ENCODE measurements at places on chromosomes 4 and X.

DNA sequence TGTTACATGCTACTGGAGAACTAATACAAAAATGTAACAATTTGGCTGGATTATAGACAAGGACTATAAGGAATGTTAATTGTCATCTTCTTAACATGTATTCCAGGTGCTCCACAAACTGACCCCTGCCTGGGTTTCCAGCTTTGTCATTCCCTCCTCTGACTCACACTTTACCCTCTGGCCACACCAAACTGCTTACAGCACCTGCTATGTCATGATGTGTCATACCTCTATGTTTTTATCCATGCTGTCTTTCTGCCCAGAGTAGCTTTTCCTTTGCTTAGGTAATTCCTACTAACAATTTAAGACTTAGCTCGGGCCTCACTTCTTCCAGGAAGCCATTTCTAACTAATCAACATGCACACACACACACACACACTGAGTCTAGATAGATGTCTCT lies 14.0 kb upstream of the SHROOM4 start:
- DNase-seq: no peak

DNA sequence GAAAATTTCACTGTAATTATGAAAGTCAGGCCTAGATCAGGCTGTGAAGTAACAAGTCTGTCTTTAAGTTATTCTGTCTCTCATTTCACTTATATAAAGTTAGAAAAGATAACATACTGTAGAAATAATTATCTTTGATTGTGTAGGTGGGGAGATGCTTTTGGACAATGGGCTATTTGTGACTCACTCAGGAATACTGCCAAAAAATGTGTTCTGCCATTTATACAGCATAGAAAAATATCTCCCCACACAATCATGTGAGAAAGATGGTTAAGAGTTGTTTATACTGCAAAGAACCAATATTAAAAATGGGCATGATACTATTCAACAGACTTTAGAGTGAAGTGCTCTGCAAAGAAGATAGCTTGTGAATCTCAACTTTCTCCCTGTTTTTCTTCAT lies 95.0 kb upstream of the GABRA2 start:
- no peak for DNase-seq

GRCh38 chrX:123731258-123731986 lies 1.4 kb downstream of the THOC2 start:
- peak; percentile 13 for DNase-seq

DNA sequence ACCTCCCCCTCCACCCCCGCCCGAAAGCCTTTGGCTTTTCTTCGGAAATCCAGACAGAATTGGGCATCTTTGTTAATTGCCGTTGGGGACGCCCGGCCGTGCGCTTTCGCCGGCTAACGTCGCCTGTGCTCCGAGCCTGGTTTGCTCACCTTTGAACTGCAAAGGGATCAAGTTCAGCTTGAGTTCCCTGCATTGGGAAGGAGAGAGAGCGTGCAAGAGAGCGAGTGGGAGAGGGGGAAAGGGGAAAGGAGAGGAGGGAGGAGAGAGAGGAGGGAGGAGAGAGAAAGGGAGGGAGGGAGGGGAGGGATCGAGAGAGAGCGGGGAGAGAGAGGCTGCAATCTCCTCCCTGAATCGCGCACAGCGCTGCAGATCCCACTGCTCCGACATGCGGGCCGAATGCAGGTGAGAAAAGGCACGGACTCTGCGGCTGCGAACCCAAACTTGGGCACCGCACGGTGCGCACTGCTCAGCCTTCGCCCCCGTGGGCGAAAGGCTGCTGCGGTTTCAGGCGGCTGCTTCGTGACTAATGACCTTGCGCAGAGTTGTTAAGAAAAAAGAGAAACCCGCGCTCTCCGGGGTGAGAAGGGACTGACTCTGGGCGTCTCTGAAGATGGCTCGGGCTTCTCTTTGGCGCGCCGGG lies at the start of gene PCDH7:
TSS of gene PCDH7 (plus strand) at position 349 of the 640 bp plus-strand sequence. CDS start 1,054 bp downstream, outside the sequence.
- DNase-seq: no peak

DNA sequence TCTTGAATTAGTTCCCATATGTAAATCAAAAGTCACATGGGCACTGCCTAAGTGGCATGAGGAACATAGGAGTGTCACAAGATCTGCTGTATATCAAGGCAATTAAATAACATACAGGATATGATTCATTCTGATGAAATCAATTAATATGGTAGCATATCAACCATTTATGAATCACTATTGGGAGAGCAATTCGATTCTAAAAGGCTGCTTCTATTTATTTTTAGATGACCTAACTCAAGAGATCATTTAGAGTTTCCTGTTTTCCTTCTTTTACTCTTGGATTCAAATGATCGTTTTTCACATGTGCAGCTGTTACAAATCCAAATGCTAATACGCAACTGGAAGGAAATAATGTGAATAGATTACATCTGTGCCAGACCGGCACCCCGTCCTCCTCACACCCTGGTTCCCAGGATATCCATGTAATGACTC lies 81.9 kb downstream of the HCCS start:
- DNase-seq: no peak

DNA sequence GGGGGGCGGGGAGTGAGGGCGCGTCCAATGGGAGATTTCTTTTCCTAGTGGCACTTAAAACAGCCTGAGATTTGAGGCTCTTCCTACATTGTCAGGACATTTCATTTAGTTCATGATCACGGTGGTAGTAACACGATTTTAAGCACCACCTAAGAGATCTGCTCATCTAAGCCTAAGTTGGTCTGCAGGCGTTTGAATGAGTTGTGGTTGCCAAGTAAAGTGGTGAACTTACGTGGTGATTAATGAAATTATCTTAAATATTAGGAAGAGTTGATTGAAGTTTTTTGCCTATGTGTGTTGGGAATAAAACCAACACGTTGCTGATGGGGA lies 1.1 kb downstream of the HTT start:
- no peak for DNase-seq

- peak; percentile 61 for DNase-seq
Measured at GRCh38 chr4:113394730-113395530, 345.5 kb downstream of the ANK2 start.

- no peak for DNase-seq
Measured at GRCh38 chr4:56531823-56532222, 26.2 kb downstream of the ARL9 start.

GRCh38 chr4:185672151-185672550 lies 136.8 kb upstream of the PDLIM3 start:
- DNase-seq: no peak

GRCh38 chr4:176125063-176125462 lies 59.4 kb downstream of the WDR17 start:
- no peak for DNase-seq

DNA sequence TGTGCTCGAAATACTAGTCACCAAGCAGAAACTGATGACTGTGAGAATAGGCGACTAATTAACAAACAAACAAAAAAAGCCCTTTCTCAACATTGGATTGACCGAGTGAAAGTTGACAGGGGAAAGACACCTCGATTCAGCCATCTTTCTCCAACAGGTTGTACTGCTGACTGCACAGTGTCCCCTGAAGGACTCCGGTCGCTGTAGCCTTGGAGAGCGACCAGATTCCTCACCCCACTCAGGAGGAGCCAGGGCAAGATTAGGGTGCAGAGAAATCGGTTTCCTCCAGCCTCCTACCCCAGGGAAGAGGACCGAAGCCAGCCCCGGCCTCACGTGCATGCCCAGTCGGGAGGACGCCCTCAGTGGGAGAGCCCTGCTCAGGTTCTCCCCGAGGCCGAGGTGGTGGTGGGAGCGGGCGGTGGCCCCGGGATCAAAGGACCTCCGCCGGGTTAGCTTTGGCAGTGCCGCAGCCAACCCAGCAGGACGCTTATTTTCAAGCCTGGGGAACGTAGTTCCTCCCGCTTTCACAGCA lies 1.1 kb upstream of the RAP1GDS1 start:
- no peak for DNase-seq

DNA sequence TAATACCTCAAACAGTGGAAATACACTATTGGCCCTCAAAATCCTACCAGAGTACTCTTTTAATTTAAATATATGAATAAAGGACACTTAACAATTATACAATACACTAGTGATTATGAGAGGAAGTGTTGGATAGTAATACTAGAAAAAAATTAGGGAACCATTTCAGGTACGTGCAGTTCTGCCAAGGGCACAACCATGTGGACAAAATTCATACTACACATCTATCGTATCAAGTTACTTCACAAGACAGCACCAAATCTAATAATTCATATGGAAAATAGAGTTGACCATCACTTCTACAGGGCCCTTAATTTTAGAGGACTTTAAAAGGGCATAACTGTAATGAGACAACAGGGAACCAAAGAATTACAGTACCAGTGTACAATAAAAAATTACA lies 69.2 kb upstream of the ZCCHC13 start:
- DNase-seq: no peak

DNA sequence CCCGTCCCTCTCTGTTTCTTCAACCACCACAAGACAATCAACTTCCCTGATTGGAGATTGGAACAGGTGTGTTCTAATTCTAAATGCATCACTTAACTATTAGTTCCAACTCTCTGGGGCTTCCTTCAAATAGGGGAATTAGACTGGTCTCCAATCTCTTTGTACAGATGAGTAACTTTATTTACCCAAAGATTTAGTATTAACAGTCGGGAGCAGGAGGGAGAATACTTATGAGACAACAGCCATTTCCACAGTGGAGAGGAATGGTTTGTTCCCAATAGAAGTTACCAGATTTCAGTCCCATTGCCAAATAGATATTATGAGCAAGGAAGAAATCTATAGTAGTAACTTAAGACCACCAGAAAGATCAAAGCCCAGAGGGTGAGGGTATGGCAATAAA lies 46.2 kb downstream of the CASK start:
- DNase-seq: no peak

DNA sequence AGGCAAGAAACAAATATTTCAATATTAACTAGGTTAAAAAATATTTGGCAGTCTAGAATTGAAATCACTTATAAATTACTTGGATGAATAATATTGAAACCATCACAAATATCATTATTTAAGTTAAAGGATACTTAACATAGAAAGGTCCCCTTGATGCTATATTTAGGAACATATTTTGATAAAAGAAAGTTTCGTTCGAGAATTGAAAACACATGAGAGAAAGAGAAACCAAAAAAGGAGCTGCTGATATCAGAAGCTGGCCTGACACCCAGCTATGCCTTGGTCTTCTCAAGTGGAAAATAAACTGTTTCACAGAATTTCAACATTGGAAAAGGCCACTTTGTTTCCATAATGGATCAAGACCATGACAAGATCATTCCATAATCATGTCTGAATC lies 762.4 kb downstream of the DMD start:
- DNase-seq: no peak

DNA sequence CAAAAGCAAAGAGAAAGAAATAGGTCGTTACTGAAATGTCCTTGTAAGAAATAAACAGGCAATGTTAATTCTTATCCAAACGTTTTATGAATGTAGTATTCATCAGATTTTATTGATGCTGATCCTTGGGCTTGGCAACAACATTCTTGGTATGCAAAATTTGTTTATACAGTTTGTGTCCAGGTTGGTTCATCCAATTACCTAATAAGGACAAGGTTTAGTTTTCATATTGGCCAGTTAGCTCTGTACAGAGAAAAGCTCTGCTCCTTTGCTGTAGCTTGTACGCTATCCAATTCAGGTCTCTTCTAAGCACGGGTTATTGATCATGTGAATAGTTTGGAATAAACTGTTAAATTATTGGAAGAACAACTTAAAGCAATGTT lies 14.4 kb upstream of the CCNG2 start:
- no peak for DNase-seq

- no peak for DNase-seq
Measured at GRCh38 chrX:3990569-3990968, 277.1 kb upstream of the PRKX start.

GRCh38 chr4:80948141-80948540 lies 82.4 kb upstream of the BMP3 start:
- DNase-seq: no peak

- DNase-seq: no peak
Measured at GRCh38 chr4:98529970-98530569, 128.3 kb downstream of the TSPAN5 start.

All from CD4-positive, alpha-beta T cell treated with Interleukin-17A for 4 hours (primary cell).